ENCODE measurements at places on chromosomes 12 and 14. TPM values are rescaled to one million over a fixed set of nuclear protein-coding genes. Genes with fewer than 3 reads are reported as not detected.
A peak's percentile ranks its signal among the peaks of the same experiment; 100 is the strongest.

DNA sequence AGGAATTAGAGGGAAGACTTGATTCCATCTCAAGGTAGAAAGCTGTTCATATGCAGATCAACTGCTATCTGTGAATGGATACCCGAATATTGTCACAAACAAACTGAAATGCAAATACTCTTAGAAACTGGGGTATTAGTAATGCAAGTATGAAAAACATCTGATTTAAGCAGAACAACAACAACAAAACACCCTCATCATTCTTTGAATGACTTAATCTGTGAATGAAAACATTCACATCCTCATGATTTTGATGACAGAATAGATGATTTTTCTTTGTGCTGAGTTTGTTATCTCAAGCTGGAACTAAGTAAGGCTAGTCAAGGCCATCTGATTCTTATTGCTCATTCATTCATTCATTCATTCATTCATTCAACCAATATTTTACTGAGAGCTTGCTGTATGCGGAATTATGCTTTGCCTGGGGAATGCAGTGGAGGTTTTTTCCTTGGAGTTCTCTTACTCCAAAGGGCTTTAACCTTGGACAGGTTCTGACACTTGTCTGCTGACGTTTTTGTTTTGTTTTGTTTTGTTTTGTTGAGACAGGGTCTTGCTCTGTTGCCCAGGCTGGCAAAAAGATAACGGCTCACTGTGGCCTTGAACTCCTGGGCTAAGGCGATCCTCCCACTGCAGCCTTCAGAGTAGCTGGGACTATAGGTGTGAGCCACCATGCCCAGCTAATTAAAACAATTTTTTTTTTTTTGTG, 23.3 kb downstream of the OR10G3 start:
- H3K27me3 ChIP-seq, result no peaks in the 10 kb centered on the region
- peak overlapping the region; percentile 66 for H3K27ac ChIP-seq
- DNase-seq, result no peak
- no peak overlapping the region for H3K4me3 ChIP-seq
- H3K4me1 ChIP-seq, result no peaks in the 10 kb centered on the region

GRCh38 chr12:45634273-45634917, 95.1 kb upstream of the ARID2 start:
- no peaks in the 10 kb centered on the region for H3K4me1 ChIP-seq
- H3K4me3 ChIP-seq, result no peak overlapping the region
- no peak overlapping the region for H3K27ac ChIP-seq
- no peaks in the 10 kb centered on the region for H3K36me3 ChIP-seq
- DNase-seq, result no peak

DNA sequence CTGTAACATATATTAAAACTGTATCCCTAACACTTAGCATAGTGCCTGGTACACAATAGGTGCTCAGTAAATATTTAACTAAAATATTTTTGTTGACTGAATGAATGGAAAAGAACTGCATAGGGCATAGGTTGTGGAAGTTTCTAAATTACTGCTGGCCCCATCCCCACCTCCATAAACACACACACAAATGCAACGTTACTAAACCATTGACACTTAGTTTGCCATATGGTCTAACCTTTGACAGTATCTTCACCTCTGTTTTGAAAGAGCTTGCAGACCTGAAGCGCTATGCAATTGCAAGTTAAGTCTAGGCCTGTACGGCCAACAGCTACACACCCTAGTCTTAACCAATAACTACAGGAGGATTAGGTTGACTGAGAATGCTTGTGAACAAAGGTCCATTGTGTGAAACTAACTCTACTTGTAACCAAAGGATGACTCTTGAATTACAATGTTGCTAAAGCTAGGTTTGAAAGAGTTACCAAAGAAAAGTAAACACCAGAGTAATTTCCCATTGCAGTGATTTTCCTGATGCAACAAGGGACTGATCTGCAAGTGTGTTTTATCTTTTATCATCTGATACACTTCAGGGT, 924 bp upstream of the MANSC1 start:
- H3K36me3 ChIP-seq, result no peaks in the 10 kb centered on the region
- H3K27ac ChIP-seq, result peak overlapping the region; percentile 82
- H3K4me1 ChIP-seq, result peaks cover 7% of the 10 kb centered on the region
- no peak for DNase-seq
- no peaks in the 10 kb centered on the region for H3K27me3 ChIP-seq

PEBP1 gene
- total RNA-seq, result 440 TPM

GRCh38 chr12:45273717-45274271, 57.9 kb downstream of the ANO6 start:
- H3K36me3 ChIP-seq, result no peaks in the 10 kb centered on the region
- H3K27me3 ChIP-seq, result no peaks in the 10 kb centered on the region

COX8C gene
- total RNA-seq, result not detected

FBLN5 gene
- 171 TPM for total RNA-seq

DNA sequence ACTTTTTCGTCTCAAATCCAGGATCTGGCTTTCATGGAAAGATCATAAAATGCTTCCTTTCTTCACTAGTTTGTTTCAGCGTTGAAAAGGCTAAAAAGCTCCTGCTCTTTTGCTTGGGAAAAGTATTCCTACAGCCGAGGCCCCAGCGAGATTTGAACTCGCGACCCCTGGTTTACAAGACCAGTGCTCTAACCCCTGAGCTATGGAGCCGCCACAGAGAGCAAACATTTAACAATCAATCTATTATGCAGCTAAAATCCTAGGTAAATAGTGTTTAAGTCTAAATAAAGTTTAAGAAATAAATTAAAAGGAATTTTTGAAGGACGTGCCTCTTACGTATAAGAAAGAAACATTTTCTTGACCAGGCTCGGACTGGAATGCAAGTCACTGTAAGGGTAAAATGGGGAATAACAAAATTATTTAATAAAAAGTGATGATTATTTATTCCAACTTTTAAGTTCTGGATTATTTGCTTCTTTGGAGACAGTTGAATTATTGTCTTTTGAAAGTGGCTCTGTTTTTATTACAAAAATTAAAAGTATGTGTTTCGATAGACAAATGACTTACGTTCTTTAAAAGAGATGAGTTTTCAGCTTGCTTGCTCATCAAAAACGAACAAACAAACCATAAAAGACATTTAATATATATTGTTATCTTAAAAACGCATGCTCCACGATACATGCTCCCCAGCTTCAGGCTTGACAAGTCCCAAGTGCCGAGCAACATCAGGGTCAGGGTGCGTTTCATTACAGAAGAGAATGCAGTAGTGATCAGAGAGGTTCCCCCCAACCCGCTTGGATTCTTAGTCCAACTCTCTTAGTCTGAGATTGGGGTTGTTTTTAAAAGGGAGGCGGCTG, 10.2 kb downstream of the OR6S1 start:
- no peaks in the 10 kb centered on the region for H3K36me3 ChIP-seq
- H3K4me1 ChIP-seq, result peaks cover 8% of the 10 kb centered on the region
- H3K4me3 ChIP-seq, result peak overlapping the region; percentile 53
- DNase-seq, result no peak

- no peaks in the 10 kb centered on the region for H3K36me3 ChIP-seq
- no peaks in the 10 kb centered on the region for H3K4me1 ChIP-seq
- no peak overlapping the region for H3K27ac ChIP-seq
- DNase-seq, result no peak
- H3K27me3 ChIP-seq, result no peaks in the 10 kb centered on the region
These were observed 138.5 kb downstream of the SLC16A7 start for GRCh38 chr12:59734371-59734770.

DNA sequence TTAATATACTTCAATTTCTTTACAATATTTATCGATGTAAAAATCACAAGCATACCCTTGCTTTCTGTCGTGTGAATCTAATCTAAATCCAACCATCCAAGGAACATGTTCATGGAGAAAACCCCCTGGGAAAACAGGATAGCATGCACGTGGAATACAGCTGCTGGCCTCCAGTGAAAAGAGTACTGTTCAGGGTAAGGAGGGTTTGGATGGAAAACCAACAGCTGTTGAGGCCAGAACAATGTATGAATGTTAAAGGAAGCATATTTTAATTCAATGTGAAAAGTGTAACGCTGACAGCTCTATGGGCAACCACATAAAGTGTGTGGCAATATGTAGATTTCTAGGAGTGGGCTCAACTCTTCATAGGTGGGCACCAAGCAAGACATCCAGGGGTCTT, 344.0 kb downstream of the TMEM132D start:
- H3K36me3 ChIP-seq, result no peaks in the 10 kb centered on the region
- H3K27me3 ChIP-seq, result no peaks in the 10 kb centered on the region
- no peak overlapping the region for H3K4me3 ChIP-seq
- no peaks in the 10 kb centered on the region for H3K4me1 ChIP-seq

DNA sequence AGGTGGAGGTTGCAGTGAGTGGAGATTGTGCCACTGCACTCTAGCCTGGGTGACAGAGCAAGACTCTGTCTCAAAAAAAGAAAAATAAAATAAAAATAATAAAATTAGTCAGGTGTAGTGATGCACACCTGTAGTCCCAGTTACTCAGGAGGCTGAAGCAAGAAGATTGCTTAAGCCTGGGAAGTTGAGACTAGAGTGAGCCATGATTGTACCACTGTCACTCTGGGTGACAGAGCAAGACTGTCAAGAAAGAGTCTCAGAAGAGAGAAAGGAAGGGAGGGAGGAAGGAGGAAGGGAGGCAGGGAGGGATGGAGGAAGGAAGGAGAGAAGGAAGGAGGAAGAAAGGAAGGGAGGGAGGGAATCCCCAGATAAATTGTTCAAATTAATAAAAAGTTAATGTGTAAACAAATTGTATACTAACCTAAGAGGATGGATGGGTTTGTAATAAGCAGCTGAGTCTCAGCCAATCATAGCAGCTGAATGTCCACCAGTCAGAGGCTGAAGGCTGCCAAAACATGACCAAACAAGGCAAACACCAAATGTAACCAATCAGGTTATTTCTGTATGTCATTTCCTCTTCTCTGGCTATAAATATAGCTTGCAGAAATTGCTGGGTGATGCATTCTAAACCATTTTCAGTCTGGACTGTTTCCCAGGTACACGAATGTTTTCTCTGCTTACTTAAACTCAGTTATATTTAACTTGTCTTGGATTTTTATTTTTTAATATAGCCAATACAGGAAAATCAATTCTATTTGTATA, 6.1 kb upstream of the CDCA4 start:
- no peaks in the 10 kb centered on the region for H3K4me1 ChIP-seq
- H3K4me3 ChIP-seq, result no peak overlapping the region
- no peak overlapping the region for H3K27ac ChIP-seq
- H3K27me3 ChIP-seq, result no peaks in the 10 kb centered on the region

- H3K4me3 ChIP-seq, result no peak overlapping the region
- no peak overlapping the region for H3K27ac ChIP-seq
These were observed 435.8 kb downstream of the NRXN3 start for GRCh38 chr14:78605897-78606500.

GRCh38 chr12:45426294-45426693, 210.4 kb downstream of the ANO6 start:
- peaks cover 6% of the 10 kb centered on the region for H3K36me3 ChIP-seq
- H3K4me3 ChIP-seq, result no peak overlapping the region
- H3K27me3 ChIP-seq, result no peaks in the 10 kb centered on the region

DNA sequence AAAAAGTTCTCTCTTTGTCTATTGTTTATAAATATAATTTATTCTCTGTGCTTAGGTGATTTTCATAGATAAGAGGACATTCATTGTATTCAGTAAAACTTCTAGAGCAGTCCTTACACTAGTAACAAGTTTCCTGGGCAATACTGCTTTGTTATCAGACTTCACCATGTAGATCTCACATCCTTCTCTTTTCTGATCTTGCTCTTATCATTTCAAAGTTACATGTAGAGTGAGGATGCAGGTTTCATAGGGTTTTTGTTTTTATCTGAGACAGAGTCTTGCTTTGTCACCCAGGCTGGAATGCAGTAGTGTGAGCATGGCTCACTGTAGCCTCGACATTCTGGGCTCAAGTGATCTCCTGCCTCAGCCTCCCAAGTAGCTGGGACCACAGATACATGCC, 789.5 kb downstream of the DIO2 start:
- H3K36me3 ChIP-seq, result no peaks in the 10 kb centered on the region
- H3K27ac ChIP-seq, result no peak overlapping the region
- H3K27me3 ChIP-seq, result no peaks in the 10 kb centered on the region
- H3K4me1 ChIP-seq, result no peaks in the 10 kb centered on the region
- no peak overlapping the region for H3K4me3 ChIP-seq

DNA sequence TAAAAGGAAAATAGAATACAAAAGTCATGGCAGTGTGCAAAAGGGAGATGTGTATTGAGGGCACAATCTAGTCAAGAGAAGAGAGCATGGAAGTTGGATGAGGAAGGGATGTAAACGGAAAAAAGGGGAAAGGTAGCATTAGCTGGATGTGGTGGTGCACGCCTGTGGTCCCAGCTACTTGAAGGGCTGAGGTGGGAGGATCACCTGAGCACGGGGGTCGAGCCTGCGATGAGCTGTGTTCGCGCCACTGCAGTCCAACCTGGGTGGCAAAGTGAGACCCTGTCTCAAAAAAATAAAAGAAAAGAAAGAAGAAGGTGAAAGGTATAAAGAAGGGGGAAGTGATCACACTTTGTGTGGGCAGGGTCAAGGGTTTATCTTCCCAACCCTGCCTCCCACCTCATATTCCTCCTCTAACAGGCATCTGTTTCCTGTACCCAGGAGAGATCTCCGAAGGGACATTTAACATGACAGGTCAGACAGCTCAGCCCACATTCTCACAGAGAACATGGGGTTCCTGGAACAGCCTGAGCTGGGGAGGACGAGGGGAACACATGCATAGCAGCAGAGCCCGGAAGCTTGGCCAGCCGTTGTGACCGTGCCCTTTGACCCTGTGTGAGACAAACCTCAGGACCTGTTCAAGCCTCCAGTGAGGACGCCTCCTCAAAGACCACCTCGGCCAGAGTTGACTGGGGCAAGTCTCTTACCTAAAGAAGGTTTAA, 8.9 kb downstream of the RNASE11 start:
- no peaks in the 10 kb centered on the region for H3K4me1 ChIP-seq
- no peak overlapping the region for H3K4me3 ChIP-seq
- no peak overlapping the region for H3K27ac ChIP-seq
- no peak for DNase-seq
- H3K36me3 ChIP-seq, result no peaks in the 10 kb centered on the region

KLRK1 gene
- total RNA-seq, result 3.8 TPM

- peaks cover 11% of the 10 kb centered on the region for H3K36me3 ChIP-seq
- no peak for DNase-seq
- no peak overlapping the region for H3K4me3 ChIP-seq
- H3K27me3 ChIP-seq, result no peaks in the 10 kb centered on the region
- no peaks in the 10 kb centered on the region for H3K4me1 ChIP-seq
- H3K27ac ChIP-seq, result no peak overlapping the region
These were observed 22.5 kb downstream of the MRPS35 start for GRCh38 chr12:27733052-27733656.

DDHD1 gene
- 32.9 TPM for total RNA-seq

- no peaks in the 10 kb centered on the region for H3K27me3 ChIP-seq
- no peaks in the 10 kb centered on the region for H3K36me3 ChIP-seq
- no peaks in the 10 kb centered on the region for H3K4me1 ChIP-seq
- H3K27ac ChIP-seq, result no peak overlapping the region
These were observed 30.0 kb upstream of the STK38L start for GRCh38 chr12:27213830-27214787.

GRCh38 chr14:83085725-83086124, 1552.1 kb upstream of the SEL1L start:
- H3K27me3 ChIP-seq, result no peaks in the 10 kb centered on the region
- no peaks in the 10 kb centered on the region for H3K4me1 ChIP-seq
- no peak overlapping the region for H3K27ac ChIP-seq
